ENCODE measurements at places on chromosomes 4 and X.

GRCh38 chrX:78923198-78924015 is 21.8 kb upstream of the P2RY10 start:
- no peak for DNase-seq

DNA sequence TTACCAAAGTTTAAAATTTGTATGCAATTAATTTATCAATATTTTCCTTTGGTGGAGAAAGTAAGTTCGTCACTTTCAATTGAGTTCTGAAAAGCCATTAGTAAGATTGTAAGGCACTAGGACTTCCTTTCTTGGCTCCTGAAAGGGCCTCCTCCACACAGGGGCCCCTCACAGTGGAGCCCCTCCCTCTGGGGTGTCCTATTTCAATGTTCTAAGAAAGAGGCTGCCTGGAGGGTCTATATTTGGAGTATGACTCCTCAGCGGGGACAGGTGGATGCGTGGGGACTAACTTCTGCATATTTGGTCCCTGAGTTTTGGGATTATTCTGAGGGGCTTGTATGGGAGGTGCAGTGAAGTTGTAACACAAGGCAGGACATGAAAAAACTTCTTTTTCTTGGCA is 1.6 kb upstream of the ARMCX4 start:
- no peak for DNase-seq

DNA sequence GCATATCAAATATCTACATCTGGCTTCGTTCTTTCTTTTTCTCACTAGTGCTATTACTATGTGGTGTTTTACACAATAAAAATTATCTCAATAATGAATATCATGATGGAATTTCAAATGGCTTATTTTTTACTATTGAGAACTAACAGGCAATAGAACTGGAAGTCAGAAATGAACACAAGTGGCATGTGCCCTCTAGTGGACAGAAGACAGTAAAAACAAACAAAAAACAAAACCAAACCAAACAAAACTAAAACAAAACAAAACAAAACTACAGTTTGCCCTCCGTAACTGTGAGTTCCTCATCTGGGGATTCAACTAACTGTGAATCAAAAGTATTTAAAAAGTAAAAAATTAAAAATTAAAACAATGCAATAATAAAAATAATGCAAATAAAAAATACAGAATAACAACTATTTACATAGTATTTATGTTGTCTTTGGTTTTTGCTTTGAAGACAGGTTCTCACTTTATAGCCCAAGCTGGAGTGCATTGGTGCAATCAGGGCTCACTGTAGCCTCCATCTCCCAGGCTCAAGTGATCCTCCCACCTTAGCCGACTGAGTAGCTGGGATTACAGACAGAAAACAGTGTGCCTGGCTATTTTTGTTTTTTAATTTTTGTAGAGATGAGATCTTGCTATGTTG is 195.6 kb upstream of the TACR3 start:
- no peak for DNase-seq

GRCh38 chrX:43003939-43004338 is 226.0 kb upstream of the PPP1R2C start:
- DNase-seq = no peak

DNA sequence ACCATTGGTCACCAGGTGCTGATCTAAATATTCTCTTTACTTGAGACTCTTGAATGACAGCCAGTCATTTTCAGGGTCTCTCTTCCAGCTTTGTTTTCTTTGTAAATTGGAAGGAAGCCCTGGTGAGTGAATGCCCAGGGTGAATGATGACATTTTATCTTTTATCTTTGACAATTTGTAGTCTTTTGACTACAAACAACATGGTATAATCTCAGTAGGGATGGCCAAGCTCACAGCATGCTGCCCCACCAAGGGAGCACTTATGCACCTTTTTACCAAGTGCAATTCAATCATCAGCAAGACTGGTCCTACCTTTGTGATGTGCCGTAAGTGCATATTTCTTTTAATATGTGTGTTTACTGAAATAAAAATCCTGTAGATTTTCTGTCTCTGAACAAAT is 5.7 kb downstream of the AFM start:
- no peak for DNase-seq

DNA sequence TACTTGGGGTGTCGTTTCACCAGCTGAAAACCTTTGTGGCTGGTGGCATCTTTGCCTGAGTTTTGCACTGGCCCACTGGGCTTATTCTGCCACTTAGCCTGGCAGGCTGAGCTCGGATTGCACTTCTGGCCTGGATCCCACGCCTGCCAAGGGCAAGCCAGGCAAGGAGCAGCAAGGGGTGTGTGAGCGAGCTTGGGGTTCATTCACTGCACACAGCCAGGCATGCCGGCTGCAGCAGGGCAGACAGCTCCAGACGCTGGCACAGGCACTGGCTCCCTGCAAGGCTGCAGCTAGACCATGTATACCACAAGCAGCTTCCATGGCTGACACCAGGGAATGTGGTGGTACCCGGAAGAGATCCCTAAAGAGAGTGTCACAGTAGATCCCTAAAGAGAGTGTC is 476.3 kb downstream of the EPHA5 start:
- DNase-seq = no peak

DNA sequence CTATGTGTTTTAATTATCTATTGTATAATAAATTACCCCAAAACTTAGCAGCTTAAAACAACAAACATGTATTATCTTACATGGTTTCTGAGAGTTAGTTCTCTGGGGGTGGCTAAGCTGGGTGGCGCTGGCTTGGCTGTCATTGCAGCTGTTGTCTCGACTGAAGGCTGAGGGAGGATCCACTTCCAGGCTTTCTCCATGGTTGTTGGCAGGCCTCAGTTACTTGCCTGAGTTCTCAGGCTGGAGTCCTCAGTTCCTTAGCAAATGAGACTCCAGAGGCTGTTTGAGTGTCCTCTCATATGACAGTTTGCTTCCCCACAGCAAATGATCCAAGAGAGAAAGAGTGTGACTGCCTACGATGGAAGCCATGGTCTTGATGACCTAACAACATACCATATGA is 23.5 kb upstream of the GALNT7 start:
- no peak for DNase-seq

DNA sequence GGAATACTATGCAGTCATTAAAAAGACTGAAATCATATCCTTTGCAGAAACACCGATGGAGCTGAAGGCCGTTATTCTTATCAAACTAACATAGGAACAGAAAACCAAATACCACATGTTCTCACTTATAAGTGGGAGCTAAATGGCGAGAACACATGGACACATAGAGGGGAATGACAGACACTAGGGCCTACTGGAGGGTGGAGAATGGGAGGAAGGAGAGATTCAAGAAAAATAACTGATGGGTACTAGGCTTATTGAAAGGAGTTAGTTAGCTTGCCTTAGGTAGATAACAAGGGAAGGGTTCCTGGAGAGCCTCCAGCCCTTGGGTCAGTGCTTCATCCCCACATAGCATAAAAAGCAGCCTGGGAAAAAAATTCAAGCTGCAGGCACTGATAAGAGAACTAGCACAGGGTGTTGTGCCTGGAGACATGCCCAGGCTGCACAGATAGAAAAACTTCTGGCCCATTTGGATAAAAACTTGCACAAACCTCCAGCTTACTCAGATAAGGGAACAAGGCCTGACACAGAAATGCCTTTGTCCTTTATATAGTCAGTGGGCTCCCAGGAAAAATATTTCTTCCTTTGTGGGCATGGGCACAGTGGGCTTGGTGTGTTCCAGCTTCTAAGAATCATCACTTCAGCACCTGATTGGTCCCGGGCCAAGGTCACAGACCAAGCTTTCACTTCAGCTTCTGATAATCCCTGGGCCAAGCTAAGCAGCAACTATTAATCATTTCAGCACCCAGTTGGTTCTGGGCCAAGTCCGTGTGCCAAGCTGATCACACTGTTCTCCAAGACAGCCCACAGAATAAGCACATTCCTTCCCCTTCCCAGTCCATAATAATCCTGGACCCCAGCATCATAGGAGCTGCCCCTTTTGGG is 23.1 kb upstream of the PWWP3B start:
- DNase-seq = no peak

GRCh38 chrX:24030597-24030996 is 3.6 kb upstream of the KLHL15 start:
- no peak for DNase-seq

DNA sequence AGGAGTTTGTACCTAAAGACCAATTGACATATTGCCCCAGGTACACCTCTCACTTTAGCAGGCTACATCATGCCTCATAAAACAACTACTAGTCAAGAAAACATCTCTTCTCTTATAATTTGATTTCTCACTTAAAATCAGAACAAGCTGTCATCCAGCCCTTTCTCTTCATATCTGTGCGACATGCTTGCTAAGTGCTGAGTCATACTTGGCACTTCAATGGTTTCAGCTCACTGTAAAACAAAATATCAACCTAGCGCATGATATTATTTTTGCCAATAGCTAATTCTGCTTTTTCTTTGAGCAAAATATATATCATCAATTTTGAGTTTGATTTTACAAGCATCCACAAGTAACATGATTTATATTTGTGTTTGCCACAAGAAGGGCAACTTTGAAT is 27.9 kb upstream of the FUNDC1 start:
- no peak for DNase-seq

GRCh38 chr4:149158817-149159216 is 656.8 kb downstream of the IQCM start:
- DNase-seq = no peak

DNA sequence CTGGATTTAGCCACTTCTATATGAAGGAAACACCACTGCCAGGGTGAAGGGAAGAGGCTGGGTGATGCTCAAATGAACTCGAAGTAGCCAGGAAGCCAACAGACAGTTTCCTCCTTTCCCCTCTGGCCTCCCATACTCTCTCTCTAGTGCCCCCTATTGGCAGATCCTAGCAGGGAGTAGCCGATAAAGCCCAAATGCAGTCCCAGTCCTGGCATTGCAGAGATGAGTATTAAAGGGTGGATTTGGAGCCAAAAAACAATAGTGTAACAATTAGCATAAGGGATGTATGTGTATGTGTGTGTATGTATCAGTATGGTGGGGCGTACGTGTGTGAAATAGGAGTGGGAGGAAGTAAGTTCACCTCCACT is 213.8 kb upstream of the LDB2 start:
- DNase-seq = no peak

DNA sequence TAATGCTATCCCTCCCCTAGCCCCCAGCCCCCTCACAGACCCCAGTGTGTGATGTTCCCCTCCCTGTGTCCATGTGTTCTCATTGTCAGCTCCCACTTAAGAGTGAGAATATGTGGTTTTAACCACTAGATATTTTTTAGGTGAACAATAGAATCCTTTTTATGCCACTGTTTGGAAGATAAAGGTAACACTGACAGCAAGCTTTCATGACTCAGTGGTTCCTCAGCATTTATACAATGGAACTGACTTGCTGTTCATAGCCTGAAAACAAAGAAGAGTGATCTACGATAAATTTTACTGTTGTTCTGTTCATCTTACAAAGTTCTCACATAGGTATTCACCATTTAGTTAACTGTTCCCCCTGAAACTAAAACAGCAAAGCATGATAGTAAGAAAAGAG is 147.8 kb downstream of the ARHGAP10 start:
- no peak for DNase-seq

DNA sequence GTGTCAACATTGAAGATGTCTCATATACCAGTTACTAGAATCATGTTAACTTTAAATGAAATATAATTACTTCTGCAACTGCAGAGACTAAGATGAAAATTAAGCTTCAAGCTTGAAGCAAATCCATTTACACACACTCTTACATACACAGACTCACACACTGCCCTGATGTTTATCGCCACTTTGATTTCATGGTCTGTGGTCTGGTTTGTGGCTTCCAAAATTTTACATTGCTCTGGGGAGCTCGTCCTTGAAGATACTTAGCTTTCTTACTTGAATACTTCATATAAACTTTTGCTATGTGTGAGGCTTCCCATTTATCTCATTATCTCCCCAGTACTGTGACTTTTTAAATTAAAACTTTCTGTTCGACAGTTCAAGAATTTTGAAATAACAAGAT is 35.8 kb downstream of the ARHGEF38 start:
- DNase-seq = no peak

DNA sequence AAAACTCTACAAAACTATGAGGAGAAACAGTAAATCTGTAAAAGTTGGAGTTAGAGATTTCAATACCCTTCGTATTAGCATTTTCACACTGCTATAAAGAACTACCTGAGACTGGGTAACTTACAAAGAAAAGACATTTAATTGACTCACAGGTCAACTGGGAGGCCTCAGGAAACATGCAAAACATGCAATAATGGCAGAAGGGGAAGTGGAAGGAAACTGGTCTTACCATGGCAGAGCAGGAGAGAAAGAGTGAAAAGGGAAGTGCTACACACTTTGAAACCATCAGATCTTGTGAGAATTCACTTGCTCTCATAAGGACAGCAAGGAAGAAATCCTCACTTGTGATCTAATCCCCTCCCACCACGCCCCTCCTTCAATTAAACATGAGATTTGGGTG is 949.9 kb downstream of the TECRL start:
- no peak for DNase-seq

- DNase-seq = no peak
These were observed 173.9 kb downstream of the CHIC2 start for GRCh38 chr4:53890461-53890860.

DNA sequence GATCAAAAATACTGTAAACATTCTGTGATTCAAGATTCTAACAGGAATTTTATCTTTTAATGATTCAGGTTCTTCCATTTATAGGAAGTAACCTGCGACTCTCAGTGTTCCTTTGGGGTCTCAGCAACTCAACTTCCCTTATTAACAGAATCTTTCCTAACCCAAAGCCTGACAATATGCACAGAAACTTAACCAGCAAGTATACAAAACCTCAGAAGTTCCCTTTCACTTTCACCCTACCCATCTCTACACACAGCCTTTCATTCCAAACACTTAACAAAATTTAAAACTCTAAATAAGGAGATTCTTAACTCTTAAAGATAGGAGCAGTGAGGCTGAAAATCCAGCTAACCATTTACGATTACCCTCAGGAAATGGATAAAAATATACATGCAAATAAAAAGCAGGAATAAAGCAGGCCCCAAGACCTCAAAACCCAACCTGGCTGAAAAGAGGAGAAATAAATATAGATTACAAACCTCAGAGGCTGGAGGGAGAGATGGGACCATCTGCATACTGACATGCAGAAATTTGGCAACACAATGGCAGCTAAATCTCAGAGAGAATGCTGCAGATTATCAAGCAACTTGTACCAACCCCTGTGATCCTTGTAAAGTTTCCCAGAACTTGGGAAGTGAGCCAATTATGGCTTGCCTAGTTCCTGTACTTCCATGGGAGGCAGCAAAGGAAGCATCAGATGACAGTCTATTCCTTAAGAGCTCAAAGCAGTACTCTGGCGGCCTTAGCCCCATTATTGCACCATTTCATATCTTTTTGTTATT is 101.0 kb downstream of the ATP11C start:
- DNase-seq = no peak

- DNase-seq = peak; percentile 21
These were observed 12.5 kb downstream of the RFC1 start for GRCh38 chr4:39353478-39354253.

DNA sequence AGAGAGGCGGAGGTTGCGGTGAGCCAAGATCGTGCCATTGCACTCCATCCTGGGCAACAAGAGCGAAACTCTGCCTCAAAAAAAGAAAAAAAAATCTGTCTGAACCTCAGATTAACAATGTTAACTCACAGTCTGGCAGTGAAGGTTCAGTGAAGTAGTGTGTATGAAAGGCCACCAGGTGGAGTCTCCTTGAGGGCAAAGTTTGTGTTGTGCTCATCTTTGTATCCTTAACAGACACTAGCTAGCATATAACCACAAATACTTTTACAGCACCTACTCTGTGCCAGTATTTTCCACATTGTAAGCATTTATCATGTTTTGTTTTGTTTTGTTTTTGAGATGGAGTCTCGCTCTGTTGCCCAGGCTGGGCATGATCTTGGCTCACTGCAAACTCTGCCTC is 46.0 kb upstream of the MGST2 start:
- DNase-seq = no peak

Measured in GM04503 (cell line).